Hematopoietic multipotent progenitor cell treated with erythropoietin and hydrocortisone succinate and interleukin-3 and kit ligand, for 17 days (in vitro differentiated cells): ENCODE measurements at places on chromosomes 16 and 17.

GRCh38 chr17:9401434-9401833, 174.2 kb downstream of the STX8 start:
- no peak for DNase-seq

GRCh38 chr17:5237541-5238016, 2.9 kb upstream of the SCIMP start:
- DNase-seq: peak; percentile 58

GRCh38 chr17:72514891-72515290, 394.1 kb downstream of the SOX9 start:
- no peak for DNase-seq

DNA sequence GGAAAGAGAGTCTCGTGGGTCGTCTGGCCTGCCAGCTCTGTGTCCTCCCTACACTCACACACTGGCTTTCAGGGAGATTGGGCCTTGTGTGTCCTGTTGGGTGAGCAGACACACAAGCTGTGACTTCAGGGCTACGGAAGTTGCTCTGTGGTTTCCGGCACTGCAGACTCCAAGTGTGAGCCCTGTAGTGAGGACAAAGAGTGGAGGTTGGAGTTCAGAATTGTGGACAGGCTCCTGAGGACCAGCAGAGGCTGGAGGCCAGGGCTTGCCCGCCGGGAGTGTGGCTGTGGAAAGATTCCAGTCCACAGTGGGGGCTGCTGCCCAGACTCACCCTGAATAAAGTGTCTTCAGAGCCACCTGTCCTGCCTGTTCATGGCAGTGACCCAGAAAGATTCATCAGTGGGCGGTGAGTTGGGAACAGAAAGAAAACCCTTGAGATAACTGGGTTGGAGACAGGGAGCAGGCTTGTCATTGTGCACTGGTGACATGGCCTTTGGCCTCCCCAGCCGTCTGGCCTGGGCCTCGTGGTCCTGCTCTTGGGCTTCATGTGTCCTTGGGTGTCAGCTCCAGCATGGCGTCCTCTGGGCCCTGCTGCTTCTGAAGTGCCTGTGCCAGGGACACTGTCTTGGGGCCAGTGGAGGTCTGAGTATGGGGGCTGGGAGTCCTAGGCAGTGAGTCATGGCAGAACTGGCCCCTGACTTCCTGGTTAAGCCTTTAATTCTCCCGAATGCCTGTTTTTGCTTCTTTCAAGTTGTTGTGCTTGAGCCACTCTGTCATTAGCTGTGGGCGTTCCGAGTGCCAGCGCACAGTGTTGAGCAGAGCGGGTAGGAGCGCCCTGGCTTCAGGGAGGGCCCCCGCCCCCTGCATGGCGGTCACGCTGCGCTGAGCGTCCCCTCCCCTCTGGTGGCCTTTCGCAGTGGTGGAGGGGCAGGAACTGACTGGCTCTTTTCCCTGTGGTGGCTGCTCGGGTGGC, 19.9 kb upstream of the ZNF750 start:
- DNase-seq: no peak

DNA sequence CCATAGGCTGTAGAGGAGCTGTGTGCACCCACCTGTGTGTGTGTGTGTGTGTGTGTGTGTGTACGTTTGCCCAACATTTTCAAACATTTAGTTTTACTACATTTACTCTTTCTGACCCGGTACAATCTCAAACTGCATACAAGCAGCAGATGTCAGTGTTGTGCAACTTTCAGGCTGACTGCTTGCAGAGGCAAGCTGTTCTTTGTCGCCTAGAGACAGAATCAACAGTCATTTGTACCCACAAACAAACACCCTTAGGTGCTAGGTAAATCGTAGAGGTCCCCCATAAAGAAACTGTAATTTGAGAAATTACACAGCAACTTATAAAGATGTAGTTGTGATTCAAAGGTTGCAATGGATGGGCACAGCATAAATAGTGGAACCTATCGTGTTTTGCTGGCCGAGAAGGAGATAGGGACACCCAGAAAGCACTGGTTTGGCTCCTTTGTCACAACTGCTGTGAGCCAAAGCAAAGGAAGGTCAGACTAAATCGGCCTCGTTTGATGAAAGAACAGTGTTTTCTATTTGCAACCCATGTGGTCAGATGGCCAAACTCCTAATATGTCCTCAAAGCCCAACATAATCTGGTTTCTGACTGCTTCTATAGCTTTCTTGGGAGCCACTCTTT, 478.4 kb downstream of the TOX3 start:
- DNase-seq: no peak

- DNase-seq: peak; percentile 43
These were observed 882 bp upstream of the ATP6V0C start for GRCh38 chr16:2512735-2513404.

- no peak for DNase-seq
These were observed 8.9 kb upstream of the C16orf74 start for GRCh38 chr16:85759631-85760419.

GRCh38 chr16:79393127-79393526, 207.4 kb downstream of the MAF start:
- no peak for DNase-seq

DNA sequence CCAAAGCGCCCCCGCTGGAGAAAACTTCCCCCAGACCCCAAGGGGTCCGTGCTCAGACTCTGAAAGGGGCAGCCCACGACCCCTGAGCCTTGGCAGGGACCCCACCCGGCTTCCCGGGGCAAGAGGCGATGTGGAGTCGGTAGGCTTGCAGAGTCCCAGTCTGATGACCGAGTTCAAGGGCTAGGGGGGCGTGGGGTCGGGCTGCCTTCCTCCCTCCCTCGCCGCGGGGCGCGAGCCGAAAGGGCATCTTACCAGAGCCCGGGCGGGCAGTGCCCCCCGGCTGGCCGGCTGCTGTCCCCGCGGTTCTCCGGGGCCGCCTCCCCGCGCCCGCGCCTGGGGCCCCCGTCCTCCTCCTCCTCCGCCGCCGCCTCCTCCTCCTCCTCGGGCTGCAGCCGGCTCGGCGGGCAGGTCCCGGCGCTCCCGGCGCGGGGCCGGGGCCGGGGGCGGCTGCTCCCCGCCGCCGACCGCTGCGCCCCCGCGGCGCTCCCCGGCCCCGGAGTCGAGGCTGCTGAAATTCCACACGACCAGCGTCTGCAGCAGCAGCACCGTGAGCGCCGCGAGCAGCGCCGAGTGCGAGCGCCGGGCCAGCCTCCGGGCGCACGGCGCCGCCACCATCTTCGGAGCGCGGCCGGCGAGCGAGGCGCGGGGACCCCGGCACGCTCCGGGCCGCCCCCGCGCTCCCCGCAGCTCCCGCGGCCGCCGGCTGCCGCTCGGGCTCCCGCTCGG, 415 bp downstream of the XYLT1 start:
- no peak for DNase-seq

DNA sequence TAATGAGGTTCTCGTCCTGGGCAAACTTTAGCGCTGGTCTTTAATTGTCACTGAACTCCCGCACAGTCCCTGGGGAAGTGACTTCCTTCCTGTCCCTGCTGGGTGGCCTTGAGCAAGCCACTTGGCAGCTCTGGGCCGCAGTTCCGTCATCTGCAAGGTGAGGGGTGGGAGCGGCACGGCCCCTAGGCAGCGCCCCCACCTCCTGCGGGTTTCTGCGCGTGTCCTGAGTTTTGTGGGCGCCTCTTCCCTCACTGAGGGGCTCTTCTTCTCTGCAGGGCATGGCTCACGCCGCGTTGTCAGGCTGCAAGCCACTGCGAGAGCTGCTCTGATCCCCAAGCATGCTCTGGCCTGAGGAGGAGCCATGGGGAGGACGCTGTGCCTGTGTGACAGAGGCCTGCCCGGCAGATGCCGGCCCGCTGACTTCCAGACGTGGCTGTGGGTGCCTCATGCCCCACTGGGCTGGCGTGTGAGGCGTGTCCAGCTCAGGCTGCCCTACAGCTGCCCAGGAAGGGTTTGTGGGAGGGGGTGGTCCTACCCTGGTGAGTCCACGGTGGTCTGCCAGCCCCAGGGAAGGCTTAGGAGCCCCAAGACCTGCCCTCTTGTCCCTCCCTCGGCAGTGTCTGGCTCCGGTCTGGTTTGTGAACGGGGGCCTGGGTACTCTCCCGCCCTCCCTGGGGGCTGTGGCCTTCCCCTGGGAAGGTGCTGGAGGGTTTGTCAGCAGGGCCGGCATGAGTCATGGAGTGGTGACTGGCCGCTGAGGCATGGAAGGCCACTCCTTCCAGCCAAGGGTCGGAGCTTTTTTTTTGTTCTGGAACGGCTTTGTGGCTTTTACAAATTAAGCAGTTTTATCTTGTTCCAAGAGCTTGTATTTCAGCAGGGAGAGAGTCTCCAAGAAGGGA, 182.0 kb downstream of the SEC14L1 start:
- DNase-seq: no peak

- DNase-seq: no peak
These were observed 29.5 kb downstream of the RNF43 start for GRCh38 chr17:58387834-58388233.

GRCh38 chr16:89146211-89147005, 25.1 kb upstream of the CDH15 start:
- no peak for DNase-seq

- DNase-seq: no peak
These were observed 46.1 kb upstream of the CBFA2T3 start for GRCh38 chr16:89023151-89023551.

GRCh38 chr17:64687961-64688360, 25.9 kb upstream of the SMURF2 start:
- no peak for DNase-seq

DNA sequence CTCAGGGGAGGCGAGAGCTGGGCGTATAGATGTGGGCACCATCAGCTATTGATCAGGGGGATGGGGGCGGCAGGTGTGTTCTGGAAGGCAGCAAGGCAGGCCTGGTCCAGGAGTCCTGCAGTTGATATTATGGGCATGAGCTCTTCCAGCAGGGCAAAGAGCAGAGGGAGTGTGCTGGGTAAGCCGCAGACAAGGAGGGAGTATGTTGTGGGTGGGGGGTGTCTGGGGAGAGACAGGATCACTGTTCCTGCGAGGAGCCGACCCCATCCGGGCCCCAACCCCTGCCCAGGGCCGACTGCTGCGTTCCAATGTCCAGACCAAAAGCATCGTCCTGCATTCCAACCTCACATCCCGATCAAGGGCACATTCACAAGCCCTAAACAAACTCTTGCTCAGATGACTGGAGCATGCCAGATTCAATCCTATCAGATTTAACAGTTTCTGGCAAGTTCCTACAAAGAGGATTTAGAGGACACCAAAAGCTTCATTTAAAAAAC, 9.2 kb downstream of the MXRA7 start:
- DNase-seq: no peak

DNA sequence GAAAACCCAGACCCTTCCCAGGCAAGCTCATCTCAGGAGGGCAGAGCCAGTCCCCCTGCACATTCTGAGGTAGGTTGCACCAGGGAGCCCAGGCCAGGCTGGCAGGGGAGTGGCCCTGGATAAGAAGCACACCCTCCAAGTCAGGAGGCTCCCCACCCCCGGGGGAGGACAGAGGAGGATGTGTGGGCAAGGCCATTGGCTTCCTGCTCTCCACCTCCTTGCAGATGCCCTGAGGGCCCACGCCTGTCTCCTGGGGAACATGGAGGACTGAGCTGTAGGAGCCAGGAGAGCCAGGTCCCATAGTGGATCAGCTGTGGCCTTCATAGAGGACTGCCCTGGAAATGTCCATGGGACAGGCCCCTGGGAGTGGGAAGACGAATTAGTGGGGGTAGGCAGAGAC, 126.7 kb downstream of the IRF8 start:
- DNase-seq: no peak

- no peak for DNase-seq
These were observed 3.9 kb upstream of the KRT19 start for GRCh38 chr17:41531993-41532392.

- no peak for DNase-seq
These were observed 69.8 kb downstream of the SLC39A11 start for GRCh38 chr17:73022694-73023093.

- DNase-seq: no peak
These were observed 767 bp downstream of the INO80E start for GRCh38 chr16:29996766-29997250.

DNA sequence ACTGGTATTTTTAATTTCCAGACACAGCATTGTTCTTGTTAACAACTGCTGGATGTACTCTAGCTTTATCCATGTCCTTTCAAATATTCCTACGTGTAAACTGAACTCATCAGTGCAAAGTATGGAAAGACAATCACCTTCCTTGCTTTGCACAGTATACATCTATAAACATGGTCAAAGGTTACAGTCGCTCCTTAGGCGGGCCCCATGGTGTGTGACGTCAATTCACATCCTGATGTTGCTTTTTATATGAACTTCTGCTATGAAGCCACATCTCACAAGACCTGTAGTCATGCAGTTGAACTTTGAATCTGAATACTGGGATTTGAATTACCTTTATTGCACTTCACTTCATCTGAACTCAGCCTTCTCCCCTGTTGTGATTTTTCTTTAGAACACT, 447.6 kb upstream of the PSMD7 start:
- DNase-seq: no peak

DNA sequence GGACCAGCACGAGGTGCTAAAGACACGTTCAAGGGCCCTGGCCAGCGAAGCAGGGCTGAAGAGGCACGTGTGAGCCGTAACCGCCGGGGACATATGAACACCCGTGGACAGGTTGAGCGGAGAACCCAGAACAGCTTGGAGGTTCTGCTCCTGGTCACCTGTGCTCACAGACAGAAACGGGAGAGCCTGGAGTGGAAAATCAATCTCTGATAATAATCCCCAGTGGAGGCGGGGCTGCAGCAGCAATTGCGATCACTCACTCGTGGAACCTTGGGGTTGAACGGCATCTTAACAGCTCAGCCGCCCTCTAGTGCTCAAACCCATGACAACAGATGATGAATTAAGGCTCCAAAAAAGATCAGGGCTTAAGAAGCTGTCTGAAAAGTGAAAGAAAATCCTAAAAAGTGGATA, 25.6 kb downstream of the WIPI1 start:
- DNase-seq: no peak

DNA sequence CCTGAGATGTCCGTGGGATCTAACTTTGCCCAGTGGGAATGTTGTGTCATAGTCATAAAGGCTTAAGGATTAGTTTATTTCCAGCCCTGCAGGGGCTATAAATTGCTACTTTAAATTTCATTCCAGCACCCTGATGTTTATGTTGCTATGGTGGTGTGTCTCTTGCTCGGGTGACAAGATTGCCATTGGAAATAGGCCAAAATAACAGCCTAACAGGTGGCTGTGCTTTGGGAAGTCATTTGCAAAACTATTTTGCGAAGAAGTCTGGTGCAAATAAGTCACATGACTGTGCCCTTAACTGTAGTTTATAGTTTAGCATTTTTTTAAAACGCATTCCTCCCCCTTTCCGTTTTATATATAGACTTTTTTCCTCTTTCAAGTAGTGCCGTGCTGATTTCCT, 23.1 kb downstream of the PITPNC1 start:
- DNase-seq: no peak

DNA sequence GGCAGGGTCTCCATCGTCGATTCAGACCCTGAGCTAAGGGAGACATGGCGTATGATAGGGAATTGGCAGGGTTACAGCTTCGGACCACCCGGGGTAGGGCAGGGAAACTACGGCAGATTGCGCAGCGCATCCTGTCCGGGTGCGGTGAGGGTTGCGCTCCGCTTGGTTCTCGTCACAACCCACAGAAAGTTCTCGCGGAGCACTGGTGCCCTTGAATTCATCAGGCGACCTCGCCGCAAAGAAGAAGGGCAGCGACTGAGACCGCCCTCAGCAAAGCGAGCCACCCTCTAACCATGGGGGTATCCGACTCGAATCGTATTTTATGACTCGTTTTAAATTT, 1.2 kb downstream of the HS3ST3B1 start:
- no peak for DNase-seq
